ENCODE measurements at places on chromosomes 3 and 15. TPM values are rescaled to one million over a fixed set of nuclear protein-coding genes. Genes with fewer than 3 reads are reported as not detected.

The RASGRF1 gene
- polyA plus RNA-seq: 0.15 TPM

GRCh38 chr15:99708563-99708962 lies 24.7 kb downstream of the LYSMD4 start:
- peaks cover 13% of the 10 kb centered on the region for H3K4me1 ChIP-seq
- peak; percentile 91 for DNase-seq
- no peak overlapping the region for H3K4me3 ChIP-seq
- no peak overlapping the region for H3K27ac ChIP-seq

The HHLA2 gene
- not detected for polyA plus RNA-seq

The RGMA gene
- 0.26 TPM for polyA plus RNA-seq

The GOLGA8Q gene
- polyA plus RNA-seq: 0.44 TPM

DNA sequence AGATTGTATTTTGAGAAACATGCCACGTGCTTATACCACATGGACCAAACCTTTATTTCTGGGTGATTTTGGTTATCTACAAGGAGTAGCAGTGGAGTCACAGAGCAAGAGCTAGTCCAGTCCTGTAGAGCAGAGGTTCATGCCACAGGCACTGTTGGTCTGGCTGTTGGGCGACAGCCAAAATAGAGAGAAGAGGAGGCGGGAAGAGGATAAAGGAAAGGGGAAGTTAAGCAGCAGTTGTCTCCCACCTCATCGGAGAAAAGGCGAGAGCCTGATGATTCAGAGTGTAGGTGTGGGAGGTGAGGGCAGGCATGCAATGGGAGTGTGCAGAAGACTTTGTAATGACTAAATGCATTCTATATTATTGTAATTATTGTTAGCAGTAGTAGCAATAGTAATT lies 237.5 kb upstream of the ROPN1 start:
- H3K27ac ChIP-seq: no peak overlapping the region
- H3K27me3 ChIP-seq: peaks cover 17% of the 10 kb centered on the region
- no peak overlapping the region for H3K4me3 ChIP-seq

DNA sequence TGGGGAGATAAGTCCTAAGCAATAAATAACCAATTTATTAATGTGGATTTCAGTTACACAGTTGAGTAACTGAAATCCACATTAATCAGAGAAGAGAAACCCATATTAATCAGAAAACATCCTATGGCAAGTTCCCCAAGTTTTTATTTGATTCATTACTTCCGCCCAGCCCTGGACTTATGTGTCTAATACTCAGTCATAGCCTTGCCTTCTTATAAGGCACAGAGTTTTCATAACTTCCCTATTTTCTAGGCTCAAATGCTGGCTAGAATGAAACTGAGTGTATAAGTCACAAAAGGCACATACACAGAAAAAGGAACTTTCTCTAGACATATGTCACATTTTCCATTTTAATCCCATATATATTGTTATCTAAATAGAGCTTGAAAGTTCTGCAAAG lies 28.8 kb downstream of the CD47 start:
- no peaks in the 10 kb centered on the region for H3K27me3 ChIP-seq
- H3K4me3 ChIP-seq: no peak overlapping the region
- H3K27ac ChIP-seq: no peak overlapping the region
- peaks cover 16% of the 10 kb centered on the region for H3K36me3 ChIP-seq
- DNase-seq: no peak
- peaks cover 6% of the 10 kb centered on the region for H3K4me1 ChIP-seq

The ATP10A gene
- 16.9 TPM for polyA plus RNA-seq

GRCh38 chr3:31590650-31591049 lies 57.9 kb downstream of the STT3B start:
- H3K4me3 ChIP-seq: no peak overlapping the region
- no peaks in the 10 kb centered on the region for H3K27me3 ChIP-seq
- peaks cover 6% of the 10 kb centered on the region for H3K36me3 ChIP-seq
- no peaks in the 10 kb centered on the region for H3K4me1 ChIP-seq
- H3K27ac ChIP-seq: no peak overlapping the region
- no peak for DNase-seq

The GNB5 gene
- 25.3 TPM for polyA plus RNA-seq

DNA sequence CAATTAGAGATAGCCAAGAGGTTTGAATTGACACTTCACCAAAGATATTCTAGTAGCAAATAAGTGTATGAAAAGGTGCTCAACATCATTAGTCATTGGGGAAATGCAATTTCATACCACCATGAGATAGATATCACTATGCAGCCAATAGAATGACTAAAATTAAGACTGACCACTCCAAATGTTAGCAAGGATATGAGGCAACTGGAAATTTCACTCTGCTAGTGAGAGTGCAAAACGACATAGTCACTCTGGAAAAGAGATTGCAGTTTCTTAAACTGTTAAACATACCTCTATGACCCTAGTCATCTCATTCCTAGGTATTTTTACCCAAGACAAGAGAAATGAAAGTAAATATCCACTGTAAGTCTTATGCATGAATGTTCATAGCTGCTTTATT lies 27.6 kb upstream of the SLC6A11 start:
- H3K27me3 ChIP-seq: no peaks in the 10 kb centered on the region
- H3K4me3 ChIP-seq: no peak overlapping the region
- no peak overlapping the region for H3K27ac ChIP-seq
- no peaks in the 10 kb centered on the region for H3K36me3 ChIP-seq
- no peaks in the 10 kb centered on the region for H3K4me1 ChIP-seq

- no peak overlapping the region for H3K27ac ChIP-seq
- DNase-seq: no peak
- no peaks in the 10 kb centered on the region for H3K27me3 ChIP-seq
- no peaks in the 10 kb centered on the region for H3K4me1 ChIP-seq
- no peak overlapping the region for H3K4me3 ChIP-seq
Measured at GRCh38 chr15:21270474-21270873, 169.8 kb downstream of the POTEB3 start.

GRCh38 chr3:172317984-172318383 lies 130.3 kb downstream of the GHSR start:
- H3K4me1 ChIP-seq: peaks cover 37% of the 10 kb centered on the region
- peak overlapping the region; percentile 65 for H3K27ac ChIP-seq
- no peak overlapping the region for H3K4me3 ChIP-seq
- peak; percentile 96 for DNase-seq
- H3K27me3 ChIP-seq: no peaks in the 10 kb centered on the region

- H3K27me3 ChIP-seq: peaks cover 2% of the 10 kb centered on the region
- peak; percentile 17 for DNase-seq
- no peaks in the 10 kb centered on the region for H3K36me3 ChIP-seq
Measured at GRCh38 chr3:38689774-38690173, 40.3 kb upstream of the SCN5A start.

DNA sequence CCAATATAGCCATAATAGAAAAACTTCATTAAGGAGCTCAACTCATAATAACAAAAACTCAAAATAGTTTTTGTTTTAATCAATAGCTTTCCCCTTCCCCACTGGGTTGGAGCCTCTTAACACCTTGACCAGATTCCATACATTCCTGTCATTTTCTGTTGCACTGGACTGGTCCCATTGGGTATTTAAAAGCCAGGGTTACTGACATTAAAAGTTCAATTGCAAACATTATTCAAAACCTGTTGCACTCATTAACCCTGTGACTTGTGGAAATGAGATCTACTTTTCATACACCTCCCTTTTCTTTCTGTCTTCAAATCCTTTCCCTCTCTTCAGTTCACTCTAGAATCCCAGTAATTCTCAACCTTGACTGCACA lies 1.7 kb upstream of the HRG start:
- no peak overlapping the region for H3K27ac ChIP-seq
- H3K4me3 ChIP-seq: no peak overlapping the region
- DNase-seq: no peak
- H3K36me3 ChIP-seq: no peaks in the 10 kb centered on the region
- peaks cover 16% of the 10 kb centered on the region for H3K27me3 ChIP-seq
- H3K4me1 ChIP-seq: no peaks in the 10 kb centered on the region

DNA sequence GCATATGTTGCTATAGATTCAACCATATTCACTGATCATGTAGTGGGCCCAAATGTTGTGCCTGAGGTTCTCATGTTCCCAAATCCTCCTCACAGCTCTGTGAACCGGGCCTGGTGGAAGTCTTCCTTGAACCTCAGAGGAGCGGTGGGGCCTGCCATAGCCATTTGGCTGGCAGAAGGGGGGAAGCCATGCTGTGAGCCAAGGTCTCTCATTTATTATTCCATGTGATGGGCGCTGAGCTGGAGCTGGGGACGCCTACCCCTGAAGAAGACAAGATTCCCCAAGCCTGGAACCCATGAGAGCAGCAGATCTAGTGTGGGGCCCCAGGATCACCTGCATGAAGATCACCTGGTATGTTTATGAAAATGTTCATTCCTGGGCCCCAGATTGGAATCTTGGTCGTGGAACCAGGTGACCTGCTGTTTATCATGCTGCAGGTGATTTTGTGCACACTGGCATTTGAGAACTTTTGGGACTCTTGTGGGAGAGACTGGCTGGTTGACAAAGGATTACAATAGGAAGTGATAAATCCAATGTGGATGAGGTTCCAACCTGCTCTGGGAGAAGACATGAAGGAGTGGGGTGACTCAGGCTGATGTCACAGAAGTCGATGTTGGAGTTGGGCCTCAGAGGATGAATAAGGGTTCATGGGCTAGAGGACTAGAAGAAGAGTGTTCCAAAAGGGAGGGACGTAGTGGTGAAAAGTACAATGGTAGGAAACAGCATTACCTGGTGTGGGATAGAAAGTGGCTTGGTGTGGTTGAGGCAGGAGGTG lies 102.1 kb downstream of the ASB7 start:
- peak; percentile 92 for DNase-seq
- H3K4me1 ChIP-seq: peaks cover 16% of the 10 kb centered on the region
- no peaks in the 10 kb centered on the region for H3K27me3 ChIP-seq
- no peak overlapping the region for H3K4me3 ChIP-seq
- no peak overlapping the region for H3K27ac ChIP-seq

- no peak for DNase-seq
- no peaks in the 10 kb centered on the region for H3K4me1 ChIP-seq
- H3K36me3 ChIP-seq: no peaks in the 10 kb centered on the region
- H3K4me3 ChIP-seq: no peak overlapping the region
Measured at GRCh38 chr15:33926260-33926659, 42.0 kb upstream of the CHRM5 start.

DNA sequence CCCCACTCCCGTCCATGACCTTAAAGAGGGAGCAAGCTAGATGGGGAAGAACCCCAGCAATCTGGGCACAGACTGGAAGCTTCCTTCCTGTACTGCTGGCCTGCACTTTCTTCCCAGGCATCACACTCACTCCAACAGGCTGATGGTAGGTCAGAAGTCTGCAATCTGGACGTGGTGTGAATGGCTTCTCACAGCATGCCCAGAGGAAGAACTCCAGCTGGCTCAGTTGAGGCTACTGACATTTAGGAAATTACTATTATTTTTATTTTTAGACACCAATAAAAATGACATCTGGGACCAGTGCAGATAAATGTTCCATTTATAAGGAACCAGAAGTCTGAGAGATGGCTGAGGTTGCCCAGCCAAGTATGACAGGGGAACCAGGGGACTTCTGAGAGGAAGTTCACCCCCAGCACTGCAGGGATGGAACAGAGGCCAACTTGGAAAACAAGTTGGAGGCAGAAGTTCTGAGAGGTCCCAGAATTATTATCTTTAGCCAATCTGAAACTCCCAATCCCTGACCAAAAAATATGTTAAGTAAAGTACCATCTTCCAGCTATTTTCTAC lies 163.8 kb upstream of the CTNNB1 start:
- no peak for DNase-seq
- H3K4me1 ChIP-seq: no peaks in the 10 kb centered on the region
- H3K27ac ChIP-seq: no peak overlapping the region
- no peaks in the 10 kb centered on the region for H3K27me3 ChIP-seq
- no peaks in the 10 kb centered on the region for H3K36me3 ChIP-seq

DNA sequence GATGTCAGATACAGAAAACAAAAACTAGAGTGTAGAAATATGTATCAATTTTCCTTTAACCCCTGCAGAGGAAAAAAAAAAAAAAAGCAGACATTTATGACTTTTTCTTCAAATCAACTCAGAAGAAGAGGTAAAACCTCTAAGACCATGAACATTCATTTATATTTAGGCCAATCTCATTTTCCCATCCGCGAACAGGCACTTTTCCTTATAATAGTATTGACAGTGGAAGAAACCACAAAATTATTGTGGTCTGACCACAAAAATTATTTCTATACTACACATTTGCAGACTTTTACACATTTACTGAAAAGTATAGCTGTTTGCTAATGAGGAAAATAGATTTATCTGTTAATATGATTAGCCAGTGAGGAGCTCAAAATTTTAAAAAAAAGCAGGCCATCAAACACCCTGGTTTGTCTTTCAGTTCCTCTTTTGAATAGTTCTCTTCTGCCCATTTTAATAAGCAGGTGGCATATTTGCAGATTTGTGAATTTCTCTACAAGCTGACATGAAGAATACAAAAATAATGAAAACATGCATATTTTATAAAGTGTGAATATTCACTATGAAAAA lies 5.7 kb downstream of the OSBPL11 start:
- H3K4me1 ChIP-seq: no peaks in the 10 kb centered on the region
- no peaks in the 10 kb centered on the region for H3K36me3 ChIP-seq
- H3K4me3 ChIP-seq: no peak overlapping the region
- H3K27ac ChIP-seq: no peak overlapping the region

GRCh38 chr3:82311901-82312300 lies 550.5 kb upstream of the GBE1 start:
- no peak overlapping the region for H3K27ac ChIP-seq
- H3K27me3 ChIP-seq: no peaks in the 10 kb centered on the region
- DNase-seq: no peak
- H3K36me3 ChIP-seq: no peaks in the 10 kb centered on the region
- no peak overlapping the region for H3K4me3 ChIP-seq

DNA sequence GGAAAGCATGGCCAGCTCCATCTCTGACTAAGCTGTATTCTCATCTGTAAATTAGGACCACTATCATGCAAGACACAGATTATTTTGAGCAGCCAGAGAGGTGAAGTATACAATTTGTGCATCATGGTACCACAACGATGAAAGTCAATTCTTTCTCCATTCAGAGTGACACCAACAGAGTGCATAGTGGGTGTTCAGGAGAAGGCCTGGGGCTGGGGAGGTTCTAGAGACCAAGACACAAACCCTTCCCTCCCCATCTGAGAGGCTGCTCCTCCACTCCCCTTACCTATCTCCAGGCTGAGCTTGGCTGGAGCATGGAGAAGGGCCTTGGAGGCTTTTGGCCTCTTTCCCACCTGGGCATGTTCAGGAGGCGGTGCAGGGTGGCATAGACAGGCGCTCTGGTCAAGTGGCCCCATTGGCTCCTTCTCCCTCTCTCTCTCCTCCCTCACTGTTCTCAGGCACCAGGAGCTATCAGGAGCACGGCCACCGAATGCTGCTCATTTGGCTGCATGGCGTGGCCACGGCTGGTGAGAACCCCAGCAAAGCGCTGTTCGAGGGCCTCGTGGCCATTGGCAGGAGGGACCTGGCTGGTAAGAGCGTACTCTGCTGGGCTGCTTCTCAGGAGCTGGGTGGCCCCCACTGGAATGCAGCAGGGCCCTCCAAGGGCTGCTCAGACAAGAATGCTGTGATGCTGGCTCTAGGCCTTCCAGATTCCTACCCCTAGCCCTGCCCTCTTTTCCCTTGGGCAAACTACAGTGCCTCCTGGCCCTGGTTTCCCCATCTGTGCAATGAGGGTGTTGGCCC lies 37.9 kb downstream of the ANKDD1A start:
- H3K27me3 ChIP-seq: no peaks in the 10 kb centered on the region
- no peaks in the 10 kb centered on the region for H3K4me1 ChIP-seq
- DNase-seq: no peak
- H3K36me3 ChIP-seq: peaks cover 2% of the 10 kb centered on the region
- H3K4me3 ChIP-seq: no peak overlapping the region
- H3K27ac ChIP-seq: no peak overlapping the region

The HLTF gene
- polyA plus RNA-seq: 12.6 TPM

- H3K4me1 ChIP-seq: no peaks in the 10 kb centered on the region
- no peaks in the 10 kb centered on the region for H3K36me3 ChIP-seq
- DNase-seq: peak; percentile 49
- H3K4me3 ChIP-seq: no peak overlapping the region
Measured at GRCh38 chr15:74489518-74490338, 28.8 kb upstream of the UBL7 start.

The GOLGA6L4 gene
- polyA plus RNA-seq: 2.1 TPM
